ENCODE measurements at places on chromosomes 4 and X.

- DNase-seq, result no peak
Observed at GRCh38 chrX:63508668-63509067, 157.5 kb upstream of the SPIN4 start.

GRCh38 chrX:40041915-40042314 is 55.8 kb downstream of the BCOR start:
- DNase-seq, result no peak

GRCh38 chr4:186104114-186104889 is at the start of gene FAM149A:
Gene FAM149A, plus strand, starts transcription at chr4:186104704.
- peak; percentile 68 for DNase-seq

GRCh38 chr4:108881190-108881589 is 118.3 kb upstream of the ETNPPL start:
- no peak for DNase-seq

- no peak for DNase-seq
Observed at GRCh38 chr4:28555866-28556265, 1695.2 kb downstream of the STIM2 start.

- no peak for DNase-seq
Observed at GRCh38 chr4:5941601-5942000, 48.7 kb upstream of the CRMP1 start.

GRCh38 chr4:153522802-153523094 is 56.6 kb downstream of the TMEM131L start:
- peak; percentile 68 for DNase-seq

- no peak for DNase-seq
Observed at GRCh38 chr4:1651609-1652008, 32.5 kb downstream of the FAM53A start.
